ENCODE measurements at places on chromosomes 16 and 17.
A peak's percentile ranks its signal among the peaks of the same experiment; 100 is the strongest.

DNA sequence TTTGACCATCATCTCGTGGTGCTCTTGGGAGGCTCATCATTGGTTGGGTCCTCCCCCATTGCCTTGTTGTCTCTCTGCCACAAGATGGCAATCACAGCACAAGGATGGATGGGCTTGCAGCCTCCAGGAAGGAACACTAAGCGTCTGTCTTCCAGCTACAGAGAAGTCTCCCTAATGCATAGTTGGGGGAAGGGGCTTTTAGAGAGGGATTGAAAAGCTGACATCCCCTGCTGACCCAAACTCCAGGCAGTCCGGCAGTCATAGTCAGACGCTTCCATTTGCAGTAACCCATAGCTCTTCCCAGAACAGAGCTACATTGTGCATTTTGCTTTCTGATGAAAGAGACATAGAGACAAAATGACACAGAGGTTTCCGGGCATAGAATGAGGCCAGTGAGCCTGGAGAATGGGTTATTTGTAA, 111.4 kb downstream of the UTP18 start:
- DNase-seq = peak; percentile 50

DNA sequence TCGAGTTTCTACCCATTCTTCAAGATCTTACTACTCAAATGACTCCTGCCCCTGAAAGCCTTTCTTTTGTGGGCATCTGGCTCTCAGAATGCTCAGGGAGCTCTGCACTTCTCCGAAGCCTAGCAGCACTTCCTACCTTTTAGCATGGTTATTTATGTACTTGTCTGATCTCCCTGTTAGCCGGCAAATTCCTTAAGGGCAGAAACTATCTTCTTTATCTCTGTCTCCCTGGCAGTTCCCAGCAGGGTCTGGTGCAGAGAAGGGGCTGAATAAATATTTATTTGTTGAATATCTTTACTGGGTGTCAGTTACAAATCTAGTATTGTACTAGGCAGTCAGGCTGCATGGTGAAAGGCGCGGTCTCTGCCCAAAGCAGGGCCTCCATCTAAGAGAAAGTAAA, 30.7 kb downstream of the TMEM132E start:
- DNase-seq = no peak

- no peak for DNase-seq
Measured at GRCh38 chr16:71384073-71384724, 25.7 kb downstream of the CALB2 start.

DNA sequence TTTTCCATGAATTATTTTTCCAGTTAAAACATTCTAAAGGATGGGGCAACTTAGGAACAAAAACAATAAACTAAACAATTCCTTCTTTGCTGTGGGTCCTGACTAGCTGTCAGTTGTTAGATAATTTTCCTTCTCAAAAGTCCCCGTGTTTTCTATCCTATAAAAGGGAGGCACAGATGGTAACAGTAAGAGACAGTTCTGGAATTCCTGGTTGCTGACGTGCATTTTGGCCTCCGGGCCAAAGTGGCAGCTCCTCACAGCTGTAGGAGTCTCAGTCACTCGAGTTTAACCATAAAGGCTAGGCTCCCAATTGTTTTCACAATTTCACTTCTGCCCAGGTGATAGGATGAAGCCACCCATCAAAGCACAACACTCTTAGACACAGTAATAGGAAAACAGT, 77.0 kb upstream of the ZNF423 start:
- DNase-seq = no peak

GRCh38 chr16:74455619-74456289, 34.5 kb upstream of the CLEC18B start:
- DNase-seq = no peak

GRCh38 chr17:17725011-17725751, 43.9 kb downstream of the RAI1 start:
- no peak for DNase-seq
